ENCODE measurements at places on chromosomes 13 and 19.

DNA sequence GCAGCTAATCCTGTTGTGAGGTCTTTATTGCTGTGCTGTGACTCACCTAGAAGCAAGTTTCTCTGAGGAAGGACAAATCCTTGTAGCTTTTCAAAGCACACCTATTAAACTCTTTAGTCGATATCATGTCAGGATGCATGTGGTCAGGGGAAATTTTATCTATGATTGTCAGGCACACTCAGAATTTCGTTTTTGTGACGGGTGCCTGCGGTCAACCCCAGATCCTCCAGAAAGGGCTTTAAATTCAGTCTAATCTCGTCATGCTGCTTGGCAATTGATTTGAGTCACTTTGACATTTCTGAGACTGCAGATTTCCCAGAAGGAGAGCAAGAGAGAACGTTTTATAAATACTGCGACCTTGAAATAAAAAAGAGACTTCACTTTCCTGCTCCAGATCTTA, 316.9 kb downstream of the FGF9 start:
- no peak for DNase-seq

DNA sequence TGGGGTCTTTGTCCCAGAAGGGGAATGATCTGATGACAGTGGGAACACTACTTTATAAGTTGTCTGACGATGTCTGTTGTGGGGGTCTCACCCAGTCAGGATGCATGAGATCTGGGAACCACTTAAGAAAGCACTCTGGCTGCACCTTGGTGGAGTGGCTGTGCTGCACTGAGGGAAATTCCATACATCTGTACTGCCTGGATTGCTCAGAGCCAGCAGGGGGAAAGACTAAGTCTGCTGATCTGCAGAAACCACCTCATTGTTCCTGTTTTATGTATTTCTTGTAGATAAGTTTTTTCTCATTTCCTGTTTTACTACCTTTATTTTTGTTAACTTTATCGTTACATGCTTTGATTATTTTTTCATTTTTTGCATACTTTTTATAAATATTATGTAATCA, 27.3 kb downstream of the ZNF430 start:
- DNase-seq, result no peak

DNA sequence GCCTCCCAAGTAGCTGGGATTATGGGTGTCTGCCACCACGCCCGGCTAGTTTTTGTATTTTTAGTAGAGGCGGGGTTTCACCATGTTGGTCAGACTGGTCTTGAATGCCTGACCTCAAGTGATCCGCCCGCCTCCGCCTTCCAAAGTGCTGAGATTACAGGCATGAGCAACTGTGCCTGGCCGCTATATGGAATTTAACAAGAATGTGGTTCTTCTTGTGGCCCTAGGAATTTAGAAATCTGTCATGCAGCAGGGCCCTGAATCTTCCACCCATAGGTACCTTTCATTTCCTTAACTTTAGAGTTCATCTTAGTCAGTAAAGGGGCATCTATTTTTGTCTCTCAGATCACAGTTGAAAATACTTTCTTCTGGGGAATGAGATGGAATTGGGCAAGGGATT, 25.6 kb upstream of the NDFIP2 start:
- no peak for DNase-seq

- DNase-seq, result peak; percentile 35
These were observed 13.5 kb upstream of the VWA8 start for GRCh38 chr13:41974262-41974900.

- no peak for DNase-seq
These were observed 10.9 kb downstream of the DPP9 start for GRCh38 chr19:4712771-4713170.

DNA sequence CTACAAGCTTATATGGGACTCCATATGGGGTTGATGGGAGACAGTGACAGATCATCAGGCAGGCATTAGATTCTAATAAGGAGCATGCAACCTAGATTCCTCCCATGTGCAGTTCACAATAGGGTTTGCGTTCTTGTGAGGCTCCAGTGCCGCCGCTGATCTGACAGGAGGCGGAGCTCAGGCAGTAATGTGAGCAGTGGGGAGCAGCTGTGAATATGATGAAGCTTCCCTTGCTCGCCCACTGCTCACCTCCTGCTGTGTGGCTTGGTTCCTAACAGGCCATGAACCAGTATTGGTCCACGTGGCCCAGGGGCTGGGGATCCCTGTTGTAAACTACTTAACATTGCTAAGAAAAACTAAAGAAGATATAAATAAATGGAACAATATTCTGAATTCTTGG, 378.4 kb downstream of the KCNRG start:
- no peak for DNase-seq

DNA sequence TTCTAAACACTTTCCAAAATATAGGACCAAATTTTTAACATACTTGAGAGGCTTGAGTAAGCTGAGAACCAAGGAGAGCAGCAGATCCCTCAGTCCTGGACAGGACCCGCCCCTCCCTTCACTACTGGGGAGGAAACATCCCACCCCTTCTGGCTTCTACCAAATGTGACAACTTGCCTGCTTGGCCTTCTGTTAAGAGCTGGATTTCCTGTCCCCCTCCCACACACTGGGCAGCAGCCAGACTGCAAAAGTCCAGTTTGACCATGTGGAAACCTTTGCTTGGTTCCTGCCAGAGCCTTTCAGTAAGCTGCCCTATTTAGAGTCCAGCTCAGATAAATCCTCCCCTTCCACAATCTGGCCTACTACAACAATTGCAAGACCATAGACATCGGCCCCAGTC, 84.3 kb downstream of the FGF14 start:
- DNase-seq, result no peak

- no peak for DNase-seq
These were observed 158.7 kb upstream of the RNF113B start for GRCh38 chr13:98335721-98336120.

- DNase-seq, result no peak
These were observed 893 bp upstream of the NPHS1 start for GRCh38 chr19:35853038-35853756.

DNA sequence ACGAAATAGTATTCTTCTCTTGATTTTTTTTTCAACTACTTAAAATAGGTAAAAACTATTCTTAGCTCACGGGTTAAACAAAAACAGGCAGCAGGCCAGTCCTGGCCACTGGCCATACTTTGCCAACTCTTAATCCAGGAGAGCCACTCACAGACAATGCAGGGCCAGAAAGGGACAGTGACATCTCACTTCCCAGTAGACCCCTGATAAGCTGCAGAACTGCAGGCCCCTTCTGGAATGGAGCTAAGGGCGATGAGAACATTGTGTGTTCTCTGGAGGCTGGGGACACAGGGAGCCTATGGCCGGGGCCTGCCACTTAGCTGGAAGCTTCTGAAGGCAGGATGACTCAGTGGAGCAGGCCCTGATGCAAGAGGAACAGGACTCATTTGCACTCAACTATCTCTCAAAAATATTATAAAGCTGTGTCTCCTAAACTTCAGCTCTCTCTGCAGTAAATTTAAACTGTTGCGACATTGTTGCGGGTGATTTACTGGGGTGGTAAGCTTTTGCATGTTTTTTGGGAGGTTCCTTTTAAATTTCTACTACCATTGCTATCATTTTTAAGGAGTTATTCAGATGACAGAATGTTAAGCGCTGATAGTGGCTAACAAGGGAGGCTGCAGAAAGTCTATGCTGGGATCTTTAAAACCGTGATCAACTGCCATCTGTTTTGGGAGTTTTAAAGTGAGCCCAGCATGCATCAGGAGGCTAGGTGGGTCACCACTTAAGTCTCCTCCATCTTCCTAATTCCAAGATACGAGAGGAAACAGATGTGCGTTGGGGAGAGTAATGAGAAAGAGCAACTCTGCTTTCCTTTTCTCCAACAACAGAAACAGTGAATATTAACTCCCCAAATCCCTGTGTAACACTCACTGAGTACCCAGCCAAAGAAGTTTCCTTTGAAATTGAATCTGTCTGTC, 33.2 kb upstream of the KATNAL1 start:
- no peak for DNase-seq

Measured in activated CD4-positive, alpha-beta T cell treated with anti-CD3 and anti-CD28 coated beads, Interleukin-2, amount 10 ng/mL, durations not matched to agents 7 days and 5 days (primary cell).